ENCODE measurements at places on chromosomes 3 and 15.

DNA sequence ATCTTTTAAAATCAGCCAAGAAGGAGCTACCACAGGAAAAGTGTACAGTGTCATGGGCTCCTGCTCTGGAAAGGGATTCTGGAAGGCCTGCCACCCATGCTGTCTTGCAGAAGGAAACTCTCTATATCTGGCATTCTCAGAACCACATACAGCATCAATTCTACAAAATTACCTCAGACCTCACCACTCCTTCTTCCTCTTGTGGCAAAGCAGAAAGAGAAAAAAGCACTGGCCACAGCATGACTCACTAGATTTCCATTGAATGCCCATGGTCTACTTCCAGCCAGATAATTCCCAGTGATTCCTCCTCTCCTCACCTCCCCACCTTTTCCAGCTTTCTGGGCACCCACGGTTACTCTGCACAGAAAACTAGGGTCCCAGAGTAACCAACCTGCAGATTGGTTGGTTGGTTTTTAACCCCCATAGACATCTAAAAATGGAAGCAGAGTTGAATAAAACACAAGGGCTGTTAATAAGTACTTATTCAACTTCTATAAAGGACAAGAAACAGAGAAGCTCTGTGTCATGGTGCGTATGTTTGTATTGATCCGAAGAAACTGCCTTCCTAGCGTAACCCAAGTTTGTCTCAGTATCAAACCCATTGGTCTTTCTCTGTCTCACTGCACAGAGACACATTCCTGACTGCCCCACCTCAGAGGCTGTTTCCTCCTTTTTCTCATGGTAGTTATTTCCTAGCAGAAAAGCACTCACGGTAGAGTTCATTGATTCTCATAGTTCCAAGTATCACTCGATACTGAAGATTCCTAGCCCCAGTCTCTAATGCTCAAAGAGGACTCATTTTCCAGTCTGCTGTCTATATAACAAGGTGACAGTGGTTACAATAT lies 67.7 kb downstream of the LDHAL6B start:
- DNase-seq = peak; percentile 71

GRCh38 chr3:41726891-41727290 lies 235.0 kb downstream of the ULK4 start:
- peak; percentile 27 for DNase-seq

DNA sequence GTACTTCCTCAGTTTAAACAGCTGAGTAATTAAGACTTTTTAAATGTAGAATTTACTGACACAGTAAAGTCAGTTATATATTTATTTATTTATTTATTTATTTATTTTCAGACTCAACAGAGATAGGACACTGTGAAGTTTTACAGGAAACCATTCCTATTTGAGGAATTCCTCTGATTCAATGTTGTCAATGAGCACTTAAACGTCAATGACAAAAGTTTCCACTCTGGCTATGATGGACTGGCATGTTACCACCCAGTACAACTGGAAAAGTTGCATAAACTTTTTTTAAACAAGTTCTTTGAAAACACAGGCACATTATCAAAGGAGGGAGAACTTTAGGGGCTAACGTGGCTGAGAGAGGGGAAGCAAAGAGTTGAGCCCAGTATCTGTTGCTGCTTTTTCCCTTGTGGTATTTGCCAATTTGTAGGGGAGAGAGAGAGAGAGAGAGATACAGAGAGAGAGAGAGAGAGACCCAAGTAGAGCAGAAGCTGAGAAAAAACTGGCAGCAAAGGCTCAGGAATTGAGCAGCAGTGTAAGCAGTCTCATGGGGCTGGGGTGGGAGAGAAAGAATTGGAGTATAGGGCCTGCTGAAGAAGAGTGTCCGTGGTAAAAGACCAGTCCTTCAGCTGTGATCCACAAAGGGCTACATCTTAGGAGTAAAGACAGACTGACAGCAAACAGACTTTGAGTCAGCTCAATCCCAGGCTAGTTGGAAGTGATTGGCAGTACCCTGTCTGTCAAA lies 18.3 kb upstream of the ACTC1 start:
- DNase-seq = no peak

- DNase-seq = no peak
These were observed at the start of gene ZIC4 for GRCh38 chr3:147406028-147406931. TSS of gene ZIC4 (minus strand) at chr3:147406543. CDS start at chr3:147402797, 3,746 bp downstream.

- no peak for DNase-seq
These were observed 70.4 kb downstream of the CBLB start for GRCh38 chr3:105798381-105798934.

DNA sequence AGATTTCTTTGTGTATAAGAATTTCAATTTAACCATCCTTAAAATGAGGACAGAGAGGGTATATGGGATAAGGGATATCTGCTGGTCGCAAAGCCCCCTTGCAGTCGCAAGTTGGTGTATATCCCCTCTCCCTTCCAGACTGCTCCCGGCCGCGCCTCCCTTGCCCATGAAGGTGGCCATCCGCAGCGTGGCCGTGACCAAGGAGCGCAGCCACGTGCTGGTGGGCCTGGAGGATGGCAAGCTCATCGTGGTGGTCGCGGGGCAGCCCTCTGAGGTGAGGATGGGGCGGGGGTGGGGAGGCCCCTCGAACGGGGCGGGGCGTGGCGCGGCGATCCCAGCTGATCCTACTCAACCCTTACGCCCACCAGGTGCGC lies 29.4 kb downstream of the NBEAL2 start:
- no peak for DNase-seq

GRCh38 chr3:39414421-39414907 lies 7.9 kb downstream of the RPSA start:
- DNase-seq = peak; percentile 48

- DNase-seq = no peak
These were observed 11.5 kb downstream of the POMGNT2 start for GRCh38 chr3:43094381-43094780.

DNA sequence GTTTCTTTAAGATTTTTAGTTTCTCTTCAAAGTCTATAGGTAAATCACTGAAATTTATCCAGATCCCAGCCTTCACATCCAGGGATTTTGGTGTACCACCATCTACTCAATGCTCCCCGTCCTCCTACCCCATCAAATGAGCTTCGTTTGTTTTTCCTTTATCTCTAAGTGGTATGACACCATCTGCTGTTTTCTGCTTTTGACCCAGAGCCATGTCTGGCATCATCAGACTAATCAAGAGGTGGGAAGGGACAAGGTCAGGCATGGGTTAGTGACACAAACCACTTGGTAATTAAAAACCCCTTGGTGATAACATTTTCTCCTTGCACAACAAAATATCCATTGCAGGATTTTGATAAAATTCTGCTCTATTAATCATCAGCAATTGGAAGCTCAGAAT lies 92.7 kb upstream of the GOLGA8J start:
- no peak for DNase-seq

DNA sequence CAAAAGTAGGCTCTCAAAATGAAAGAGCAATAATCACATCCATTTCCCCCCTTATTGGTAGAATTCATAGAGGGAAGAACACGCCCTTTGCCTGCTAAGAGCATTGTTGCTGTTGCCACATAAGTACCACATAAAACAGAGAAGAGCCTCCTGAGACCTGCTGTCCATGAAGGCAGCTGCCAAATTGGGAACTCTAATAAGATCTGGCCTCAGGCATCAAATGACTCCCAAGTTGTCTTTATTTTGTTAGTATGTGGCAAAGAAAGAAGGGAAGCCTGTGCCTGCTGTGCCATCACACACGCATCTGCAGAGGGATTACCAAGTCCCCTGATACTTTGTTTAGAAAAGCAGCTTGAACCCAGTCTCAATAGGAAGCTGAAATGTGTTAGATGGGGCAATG lies 23.9 kb downstream of the VGLL3 start:
- DNase-seq = no peak

DNA sequence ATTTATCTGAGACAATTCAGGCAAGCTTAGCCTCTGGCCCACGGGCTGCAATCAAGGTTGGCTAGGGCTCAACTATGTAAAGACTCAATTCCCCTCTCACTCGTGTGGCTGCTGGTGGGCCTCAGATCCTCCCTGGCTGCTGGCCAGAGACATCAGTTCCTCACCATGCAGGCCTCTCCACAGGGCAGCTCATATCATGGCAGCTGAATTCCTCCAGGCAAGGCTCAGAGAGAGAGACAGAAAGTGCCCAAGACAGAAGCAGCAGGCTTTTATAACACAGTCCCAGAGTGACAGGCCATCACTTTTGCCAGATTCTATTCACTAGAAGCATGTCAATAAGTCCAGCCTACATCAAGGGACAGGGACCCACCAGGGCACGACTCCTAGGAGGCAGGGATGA lies 63.2 kb downstream of the XXYLT1 start:
- no peak for DNase-seq

DNA sequence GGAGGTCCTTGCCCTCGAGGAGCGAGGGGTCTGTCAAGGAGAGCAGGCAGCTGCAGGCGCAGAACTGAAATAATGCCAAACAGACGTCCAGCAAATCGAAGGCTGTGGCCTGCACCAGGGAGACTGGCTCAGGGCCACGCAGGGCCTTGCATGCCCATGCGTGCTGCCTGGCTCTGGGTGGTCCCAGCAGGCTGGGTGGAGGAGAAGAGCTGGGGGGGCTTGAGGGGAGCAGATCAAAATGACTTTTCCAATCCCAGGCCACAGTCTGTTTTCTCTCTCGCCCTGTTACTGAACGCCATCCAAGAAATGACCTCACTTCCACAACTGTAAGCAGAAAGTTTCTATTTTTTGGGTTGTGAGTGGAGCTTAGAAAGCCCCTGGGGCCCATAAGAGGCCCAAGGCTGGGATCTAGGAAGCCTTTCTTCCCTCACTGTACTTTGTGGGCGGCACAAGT lies 96.9 kb upstream of the RPL32 start:
- no peak for DNase-seq

- no peak for DNase-seq
These were observed 209.1 kb downstream of the NR1D2 start for GRCh38 chr3:24154013-24154695.

GRCh38 chr3:50078622-50079021 lies 10.1 kb upstream of the RBM5 start:
- DNase-seq = no peak

GRCh38 chr3:113200351-113200750 lies 11.0 kb upstream of the BOC start:
- no peak for DNase-seq

DNA sequence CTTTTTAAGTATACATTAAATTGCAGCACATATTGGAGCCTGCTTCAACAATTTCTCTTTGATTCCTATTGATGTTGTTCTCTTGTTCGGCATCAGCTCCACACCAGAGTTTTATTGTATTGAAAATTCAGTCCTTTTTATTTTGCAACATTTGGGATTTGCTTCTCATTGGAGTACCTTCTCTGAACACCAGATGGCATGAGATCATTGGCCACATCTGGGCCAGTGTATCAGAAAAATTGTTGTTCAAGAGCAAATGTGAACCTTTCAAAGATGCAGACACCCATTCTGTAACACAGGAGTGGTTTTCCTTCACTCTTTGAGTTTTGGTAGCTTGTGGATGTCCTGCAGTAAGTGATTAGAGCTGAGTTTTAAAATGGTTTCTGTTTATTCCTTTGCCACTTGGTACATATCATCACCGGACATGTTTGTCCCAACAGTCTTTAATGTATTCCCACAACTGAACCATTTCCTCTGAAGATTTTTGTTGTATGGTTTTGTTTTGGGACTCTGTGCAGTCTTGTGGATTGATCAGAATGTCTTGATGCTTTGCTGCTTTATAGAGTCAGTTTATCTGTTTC lies 96.1 kb downstream of the MCTP2 start:
- DNase-seq = peak; percentile 19

GRCh38 chr15:80068578-80068977 lies 9.1 kb downstream of the ZFAND6 start:
- no peak for DNase-seq

DNA sequence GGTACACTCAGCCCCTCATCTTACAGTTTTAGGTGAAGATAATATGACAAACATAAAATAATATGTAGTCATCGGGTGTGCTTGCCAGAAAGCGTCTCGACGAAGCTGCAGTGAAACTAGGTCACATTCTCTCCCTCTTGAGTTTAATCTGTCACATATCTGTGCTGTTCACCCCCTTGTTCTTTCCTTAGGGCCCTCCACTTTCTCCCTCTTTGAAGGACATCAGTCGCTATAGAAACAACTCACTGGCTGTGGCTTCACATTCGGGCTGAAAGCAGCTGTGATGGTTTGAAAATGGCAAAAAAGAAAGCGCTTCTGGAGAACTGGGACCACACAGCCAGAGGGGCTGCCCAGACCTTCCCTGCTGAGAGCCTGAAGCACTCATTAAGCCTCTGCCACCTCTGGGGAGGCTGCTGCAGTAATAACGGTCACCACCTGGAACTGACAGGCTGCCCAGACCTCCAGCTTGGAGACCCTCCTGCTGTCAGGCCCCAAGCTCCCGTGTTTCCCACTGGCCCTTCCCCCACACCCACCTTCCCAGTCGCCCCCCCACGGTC lies 50.3 kb downstream of the ABTB1 start:
- no peak for DNase-seq

DNA sequence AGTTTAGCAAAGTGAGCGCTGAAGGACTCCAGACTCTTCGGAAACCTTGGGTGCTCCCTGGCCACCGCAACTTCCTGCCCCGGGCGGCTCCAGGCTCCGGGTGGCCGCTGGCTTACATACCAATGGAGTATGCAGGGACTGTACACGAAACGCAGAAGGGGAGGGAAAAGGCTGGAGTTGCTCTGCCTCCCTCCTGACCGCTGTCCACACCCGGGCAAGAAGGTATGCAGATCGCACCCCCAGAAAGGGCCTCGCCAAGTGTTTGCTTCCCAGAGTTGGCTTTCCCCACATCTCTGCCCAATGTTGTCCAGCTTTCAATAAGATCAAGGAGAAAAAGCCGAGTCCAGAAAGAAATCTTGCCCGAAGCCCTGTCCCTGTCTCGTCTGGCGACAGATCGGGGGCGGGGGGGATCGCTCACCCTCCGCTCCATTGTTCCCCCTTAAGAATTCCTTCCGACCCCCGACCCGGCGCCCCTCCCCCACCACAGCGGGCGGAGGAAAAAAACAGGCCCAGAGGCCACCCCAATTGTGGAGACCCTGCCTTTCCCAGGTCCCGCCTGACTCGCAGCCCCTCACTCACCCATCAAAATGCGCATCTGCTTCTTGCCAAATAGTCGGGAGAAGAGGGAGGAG lies 533 bp downstream of the ARF4 start:
- peak; percentile 95 for DNase-seq

DNA sequence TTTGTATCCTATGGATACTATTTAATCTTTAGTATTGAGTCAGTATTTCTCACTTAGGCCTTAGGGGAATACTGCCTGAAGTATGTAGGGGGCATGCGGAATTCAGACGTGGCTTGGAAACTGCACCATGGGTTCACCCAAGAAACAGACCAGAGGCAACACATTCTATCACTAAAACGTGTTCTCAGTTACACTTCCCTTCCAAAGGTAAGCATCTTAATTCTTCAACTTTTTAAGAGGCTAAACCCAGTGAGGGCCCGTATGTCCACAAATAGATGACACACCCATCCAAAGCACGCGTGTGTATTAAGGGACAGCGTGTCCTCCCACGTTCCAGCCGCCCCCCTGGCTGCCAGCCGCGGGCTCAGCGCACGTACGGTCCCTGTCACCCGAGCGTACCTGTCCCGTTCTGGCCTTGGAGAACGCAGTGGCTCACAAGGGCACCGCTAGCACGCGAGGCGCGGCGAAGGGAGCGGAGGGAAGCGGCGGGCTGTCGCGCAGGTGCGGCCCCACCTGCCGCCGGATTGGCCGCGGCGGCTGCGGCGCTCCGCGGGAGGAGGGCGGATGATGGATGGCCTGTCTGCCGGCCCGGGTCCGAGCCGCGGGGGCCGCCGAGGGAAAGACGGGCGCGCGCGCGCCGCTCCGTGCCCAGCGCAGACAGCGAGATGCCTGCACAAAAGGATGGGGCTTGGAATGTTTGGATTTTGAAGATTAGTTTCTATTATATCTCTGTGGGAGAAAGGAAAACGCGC lies 1003.9 kb upstream of the NR2F2 start:
- no peak for DNase-seq

Data from ELR (cell line).